ENCODE measurements at places on chromosomes 5 and 9. TPM values are rescaled to one million over a fixed set of nuclear protein-coding genes. Genes with fewer than 3 reads are reported as not detected.

Gene SPAAR
- polyA plus RNA-seq = 0.84 TPM

Gene EFNA5
- polyA plus RNA-seq = 6.1 TPM

Gene FCN2
- 0.04 TPM for polyA plus RNA-seq

Gene PRDM9
- not detected for polyA plus RNA-seq

DNA sequence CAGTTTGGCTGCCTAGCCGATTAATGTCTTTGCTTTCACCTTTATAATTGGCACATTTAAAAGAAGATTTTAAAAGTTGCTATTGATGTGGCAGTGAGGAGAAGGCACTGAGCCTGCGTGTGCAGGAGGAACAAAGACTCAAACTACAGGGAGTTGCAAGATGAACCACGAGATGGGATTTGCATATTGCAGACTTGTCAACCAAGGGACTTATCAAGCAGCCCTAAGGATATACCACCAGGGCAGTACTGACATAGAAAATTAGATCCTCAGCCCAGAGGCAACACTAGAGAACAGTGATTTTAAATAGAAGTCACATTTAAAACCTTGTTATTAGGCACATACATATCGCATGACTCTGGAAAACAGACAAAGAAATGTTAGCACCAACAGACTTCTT lies 342.6 kb downstream of the GLIS3 start:
- no peak overlapping the region for H3K27ac ChIP-seq
- H3K4me1 ChIP-seq = peaks cover 9% of the 10 kb centered on the region
- no peaks in the 10 kb centered on the region for H3K27me3 ChIP-seq

DNA sequence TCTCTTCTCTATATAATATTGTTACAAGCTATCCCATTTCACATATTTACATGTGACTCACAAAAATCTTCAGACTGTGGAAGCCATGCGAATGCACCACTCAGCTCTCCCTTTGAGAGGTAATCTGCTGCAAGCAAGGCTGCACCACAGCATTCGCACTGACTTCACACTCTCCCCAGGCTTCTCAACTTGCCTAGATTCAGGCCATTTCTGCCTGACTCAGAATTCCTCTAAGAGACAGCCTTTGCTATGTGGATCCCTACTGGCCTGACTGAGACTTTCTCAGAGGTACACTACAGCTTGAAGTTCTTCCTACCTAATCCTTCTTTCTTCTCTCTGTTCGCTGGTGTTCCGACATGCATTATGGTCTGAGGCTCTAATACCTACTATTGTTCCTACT lies 21.1 kb upstream of the DMRTA1 start:
- H3K4me3 ChIP-seq = no peak overlapping the region
- H3K4me1 ChIP-seq = no peaks in the 10 kb centered on the region
- H3K27ac ChIP-seq = no peak overlapping the region
- no peaks in the 10 kb centered on the region for H3K27me3 ChIP-seq
- no peak for DNase-seq

DNA sequence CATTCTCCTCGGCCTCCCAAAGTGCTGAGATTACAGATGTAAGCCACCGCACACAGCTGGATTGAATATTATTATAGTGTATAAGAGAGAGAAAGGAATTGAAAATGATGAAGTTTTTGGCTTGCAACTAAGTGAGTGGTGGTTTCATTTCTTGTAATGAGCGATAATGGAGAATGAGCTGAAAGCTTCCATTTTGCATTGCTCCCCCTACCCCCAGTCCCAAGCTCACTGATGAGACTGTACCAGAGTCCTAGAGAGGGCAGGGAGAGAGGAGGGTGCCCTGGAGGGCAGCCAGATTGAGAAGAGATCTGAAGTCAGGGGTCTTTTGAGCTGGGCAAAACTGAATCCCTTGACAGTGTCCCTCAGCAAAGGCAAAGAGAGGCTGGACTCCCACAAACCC lies 38.5 kb upstream of the CTNNA1 start:
- H3K4me3 ChIP-seq = no peak overlapping the region
- peaks cover 10% of the 10 kb centered on the region for H3K4me1 ChIP-seq

GRCh38 chr5:57277085-57277484 lies 103.2 kb downstream of the GPBP1 start:
- no peaks in the 10 kb centered on the region for H3K4me1 ChIP-seq
- DNase-seq = no peak
- no peaks in the 10 kb centered on the region for H3K36me3 ChIP-seq
- H3K27me3 ChIP-seq = no peaks in the 10 kb centered on the region
- H3K4me3 ChIP-seq = no peak overlapping the region
- H3K27ac ChIP-seq = no peak overlapping the region

GRCh38 chr9:2109069-2109650 lies 94.0 kb downstream of the SMARCA2 start:
- H3K4me1 ChIP-seq = no peaks in the 10 kb centered on the region
- no peak overlapping the region for H3K27ac ChIP-seq
- H3K36me3 ChIP-seq = peaks cover 59% of the 10 kb centered on the region
- H3K27me3 ChIP-seq = no peaks in the 10 kb centered on the region

DNA sequence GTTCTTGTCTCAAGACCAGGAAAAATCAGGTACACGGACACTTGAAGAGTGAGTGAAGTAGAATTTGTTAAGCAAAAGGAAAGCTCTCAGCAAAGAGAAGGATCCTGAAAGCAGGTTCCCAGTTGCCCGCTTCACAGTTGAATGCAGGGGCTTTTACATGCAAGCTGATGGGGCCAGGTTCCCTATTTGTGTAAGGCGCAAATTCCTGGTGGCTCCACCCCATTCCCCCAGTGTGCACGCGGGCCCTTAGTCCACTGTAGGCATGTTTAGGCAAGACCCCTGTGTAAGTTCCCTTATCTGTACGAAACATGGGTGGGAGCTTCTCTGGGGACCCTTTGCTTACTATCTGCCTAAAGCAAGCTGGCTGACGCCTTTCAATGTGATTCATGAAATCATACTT lies 2.7 kb upstream of the AGTPBP1 start:
- no peak for DNase-seq
- H3K4me1 ChIP-seq = peaks cover 3% of the 10 kb centered on the region
- H3K27ac ChIP-seq = no peak overlapping the region
- no peak overlapping the region for H3K4me3 ChIP-seq

- DNase-seq = no peak
- no peaks in the 10 kb centered on the region for H3K27me3 ChIP-seq
- no peaks in the 10 kb centered on the region for H3K36me3 ChIP-seq
- no peak overlapping the region for H3K27ac ChIP-seq
Measured at GRCh38 chr5:178377583-178378270, 145.1 kb upstream of the PHYKPL start.

DNA sequence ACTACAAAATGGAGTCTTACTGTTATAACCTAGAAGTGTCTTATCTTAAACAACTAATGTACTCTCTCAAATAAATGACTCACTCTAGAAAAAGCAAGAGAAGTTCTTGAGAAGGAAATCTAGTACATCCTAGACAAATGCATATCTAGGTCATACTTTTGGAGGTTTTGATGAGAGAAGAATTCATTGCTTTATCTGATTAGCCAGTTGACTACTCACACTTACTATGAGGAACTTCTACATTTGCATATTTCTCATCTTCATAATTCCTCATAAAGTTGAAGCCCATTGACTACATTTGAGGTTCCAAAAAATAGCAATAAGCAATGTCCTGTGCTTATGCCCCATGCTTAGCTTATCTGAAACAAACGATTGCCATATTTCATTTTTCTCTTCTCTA lies 2.8 kb downstream of the JAKMIP2 start:
- DNase-seq = no peak
- no peaks in the 10 kb centered on the region for H3K36me3 ChIP-seq
- no peak overlapping the region for H3K27ac ChIP-seq
- no peaks in the 10 kb centered on the region for H3K4me1 ChIP-seq
- H3K27me3 ChIP-seq = peaks cover 8% of the 10 kb centered on the region

DNA sequence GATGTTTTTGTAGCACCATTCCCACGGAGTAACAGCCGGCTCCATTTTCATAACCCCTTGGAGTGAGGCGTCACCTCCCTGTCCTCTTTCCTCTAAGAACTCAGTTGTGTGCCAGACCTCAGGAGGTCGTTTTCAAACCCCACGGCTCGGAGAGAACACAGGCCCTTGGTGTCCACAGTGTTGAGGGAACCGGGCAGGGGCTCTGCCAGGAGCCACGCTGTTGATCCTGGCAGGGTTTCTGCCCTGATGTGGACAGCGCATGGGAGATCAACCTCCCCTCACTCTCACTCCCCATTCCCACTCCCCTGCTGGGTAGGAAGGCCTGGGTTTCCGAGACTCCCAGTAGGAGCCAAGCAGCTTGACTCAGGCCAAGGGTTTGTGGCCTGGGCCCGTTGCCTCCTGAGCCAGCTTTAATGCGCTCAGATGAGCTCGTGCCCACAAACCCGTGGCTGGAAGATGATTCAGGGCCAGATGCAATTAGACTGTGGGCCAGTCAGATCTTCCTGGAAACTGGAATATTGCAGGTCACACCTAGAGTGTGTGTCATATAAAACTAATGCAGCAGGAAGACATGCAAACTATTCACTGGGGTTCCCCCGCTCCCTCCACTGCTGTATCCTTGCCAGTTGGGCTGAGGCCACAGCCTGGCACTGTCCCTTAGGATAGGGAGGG lies 133.4 kb downstream of the SLC12A2 start:
- no peaks in the 10 kb centered on the region for H3K36me3 ChIP-seq
- no peak overlapping the region for H3K4me3 ChIP-seq
- DNase-seq = no peak
- H3K4me1 ChIP-seq = no peaks in the 10 kb centered on the region
- H3K27me3 ChIP-seq = no peaks in the 10 kb centered on the region

DNA sequence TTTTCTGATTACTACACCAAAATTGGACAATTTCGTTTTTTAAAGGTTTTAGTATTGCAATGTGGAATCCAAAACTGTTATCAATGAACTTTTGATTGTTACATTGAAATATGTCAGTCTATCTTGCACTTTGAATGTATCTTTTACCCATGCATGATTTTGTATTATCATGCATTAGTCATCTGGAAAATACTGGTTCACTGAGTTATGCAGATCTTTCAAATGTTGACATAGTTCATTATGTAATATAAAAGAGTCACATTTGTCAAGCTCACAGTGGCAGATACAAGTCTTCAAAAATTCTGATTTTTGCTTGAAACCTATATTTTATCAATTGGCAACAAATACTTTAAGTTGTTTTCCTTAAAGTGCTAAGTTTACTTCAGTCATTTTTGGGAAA lies 85.2 kb downstream of the NR3C1 start:
- no peaks in the 10 kb centered on the region for H3K27me3 ChIP-seq
- H3K36me3 ChIP-seq = peaks cover 6% of the 10 kb centered on the region
- DNase-seq = no peak
- H3K4me3 ChIP-seq = no peak overlapping the region
- no peak overlapping the region for H3K27ac ChIP-seq
- no peaks in the 10 kb centered on the region for H3K4me1 ChIP-seq
